ENCODE measurements at places on chromosomes 13 and 19.
A peak's percentile ranks its signal among the peaks of the same experiment; 100 is the strongest.

DNA sequence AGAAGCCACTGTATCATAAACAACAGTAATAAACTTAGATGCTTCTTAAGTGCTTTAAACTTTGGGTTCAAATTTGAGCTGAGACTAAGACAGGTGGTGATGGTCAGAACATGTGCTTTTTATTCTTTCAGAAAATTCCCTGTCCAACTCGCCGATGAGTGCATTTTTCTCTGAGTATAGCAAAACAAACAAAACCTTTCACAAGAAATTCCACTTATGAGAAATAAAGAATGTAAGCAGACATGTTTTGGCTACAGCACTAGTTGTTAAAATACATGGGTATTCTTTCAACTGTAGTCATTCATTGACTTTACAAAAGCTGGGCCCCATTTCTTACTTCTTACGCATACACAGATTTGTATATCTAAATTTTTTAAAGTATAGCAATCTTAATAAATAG, 125.6 kb downstream of the SPRY2 start:
- no peak for DNase-seq

- no peak for DNase-seq
Measured at GRCh38 chr13:51534041-51534817, 50.0 kb upstream of the WDFY2 start.

DNA sequence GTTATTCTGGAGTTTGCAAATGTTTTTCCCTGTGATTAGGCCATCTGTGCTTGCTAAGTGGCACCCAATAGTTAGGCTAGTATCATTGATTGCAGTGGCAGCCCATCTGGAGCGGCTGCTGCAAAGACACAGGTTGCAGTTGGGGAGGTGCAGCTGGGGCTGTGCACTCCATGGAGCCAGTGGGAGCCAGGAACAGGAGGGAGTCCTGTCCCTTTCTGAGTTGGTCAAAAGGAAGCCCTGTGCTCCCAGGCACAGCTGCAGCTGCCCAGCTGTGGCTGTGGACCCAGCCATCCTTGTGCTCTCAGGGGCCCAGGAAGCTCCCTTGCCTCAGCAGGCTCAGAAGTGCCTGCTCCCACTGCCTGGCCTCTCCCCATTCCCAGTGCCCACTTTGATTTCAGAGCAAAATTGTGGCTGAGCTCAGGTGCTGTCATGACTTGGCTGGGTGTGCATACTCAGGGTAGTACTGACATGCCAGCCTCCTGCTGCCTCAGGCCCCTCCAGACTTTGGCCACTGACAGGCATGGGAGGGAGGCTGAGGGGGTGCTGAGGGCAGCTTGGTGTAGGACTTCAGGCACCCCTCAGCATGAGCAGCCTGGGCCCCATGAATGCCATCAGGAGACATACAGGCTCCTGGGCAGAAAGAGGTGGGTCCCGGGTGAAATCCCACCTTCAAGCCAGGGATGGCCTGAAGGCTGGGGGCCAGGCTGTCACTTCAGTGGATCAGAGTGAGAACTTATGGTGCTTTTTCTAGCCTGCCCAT, 270.6 kb downstream of the PCDH20 start:
- DNase-seq: no peak

GRCh38 chr19:6378041-6378440, 2.3 kb upstream of the PSPN start:
- peak; percentile 18 for DNase-seq

DNA sequence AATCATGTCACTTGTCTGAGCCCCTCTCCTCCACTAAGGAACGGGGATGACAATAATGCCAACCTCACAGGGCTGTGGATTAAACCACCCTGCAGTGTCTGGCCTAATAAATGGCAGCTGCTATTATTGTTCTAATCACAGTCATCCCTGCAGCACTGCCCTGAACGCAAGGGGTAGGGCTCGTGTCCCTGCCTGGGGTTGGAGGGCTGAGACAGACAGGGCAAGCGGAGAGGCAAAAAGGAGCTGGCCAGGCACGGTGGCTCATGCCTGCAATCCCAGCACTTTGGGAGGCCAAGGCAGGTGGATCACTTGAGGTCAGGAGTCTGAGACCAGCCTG, 10.2 kb upstream of the KPTN start:
- no peak for DNase-seq

DNA sequence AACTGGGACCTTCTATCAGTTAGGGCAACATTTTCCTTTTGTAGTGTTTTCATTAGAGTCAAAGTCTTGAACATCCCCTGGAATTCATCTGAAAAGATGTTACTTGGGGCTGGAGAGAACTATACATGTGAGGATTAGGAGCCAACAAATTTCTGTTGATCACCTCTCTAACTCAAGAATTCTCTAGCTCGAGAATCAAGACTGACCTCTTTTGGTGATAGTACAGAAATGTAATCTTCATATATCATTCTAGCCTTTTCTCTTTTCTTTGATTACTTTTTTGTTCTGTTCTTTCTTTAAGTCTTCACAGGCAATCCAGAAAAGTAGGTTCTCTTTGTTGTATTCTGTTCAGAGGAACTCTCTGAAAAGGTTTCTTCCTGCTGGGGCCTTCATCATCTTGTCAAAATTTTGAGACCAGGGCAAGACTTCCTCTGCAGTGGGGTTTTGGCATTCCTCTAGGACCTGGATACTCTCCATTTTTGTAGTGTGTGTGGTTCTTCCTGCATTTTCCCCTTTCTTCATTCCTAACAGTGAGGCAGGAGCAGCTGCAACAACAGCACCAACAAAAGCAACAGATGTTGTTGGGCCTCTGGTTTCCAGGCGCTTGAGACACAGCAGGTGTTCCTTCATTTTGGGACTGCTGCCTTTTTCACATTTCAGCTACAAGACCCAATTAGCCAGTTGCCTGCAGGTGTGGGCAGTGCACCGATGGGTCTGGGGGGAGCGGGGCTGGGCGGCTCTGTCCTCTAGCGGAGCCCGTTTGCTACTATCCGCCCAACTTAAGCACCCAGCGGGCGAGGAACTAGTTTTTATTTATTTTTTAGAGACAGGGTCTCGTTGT, 26.2 kb downstream of the ELF1 start:
- peak; percentile 28 for DNase-seq

DNA sequence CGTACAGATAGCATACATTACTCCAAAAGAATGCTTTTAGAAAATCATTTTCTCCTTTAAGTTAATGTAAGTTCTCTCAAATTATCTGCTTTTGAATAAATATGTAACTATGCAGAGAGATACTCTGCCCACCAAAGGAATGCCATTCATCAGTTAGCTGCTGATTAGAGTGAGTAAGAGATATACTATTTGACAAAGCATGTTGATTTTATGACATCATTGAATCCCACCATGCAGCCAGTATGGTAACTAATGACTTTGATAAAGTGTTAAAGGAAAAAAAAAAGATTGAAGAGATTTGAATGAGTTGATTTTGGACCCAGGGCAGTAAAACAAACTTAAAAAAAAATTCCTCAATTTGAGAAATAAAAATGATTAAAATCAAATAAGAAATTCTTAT, 521.5 kb downstream of the SLITRK6 start:
- DNase-seq: no peak

- no peak for DNase-seq
Measured at GRCh38 chr19:35154525-35155406, at the start of gene FXYD5. Gene FXYD5 (plus strand): TSS chr19:35154735. CDS start chr19:35155551, 816 bp downstream.

DNA sequence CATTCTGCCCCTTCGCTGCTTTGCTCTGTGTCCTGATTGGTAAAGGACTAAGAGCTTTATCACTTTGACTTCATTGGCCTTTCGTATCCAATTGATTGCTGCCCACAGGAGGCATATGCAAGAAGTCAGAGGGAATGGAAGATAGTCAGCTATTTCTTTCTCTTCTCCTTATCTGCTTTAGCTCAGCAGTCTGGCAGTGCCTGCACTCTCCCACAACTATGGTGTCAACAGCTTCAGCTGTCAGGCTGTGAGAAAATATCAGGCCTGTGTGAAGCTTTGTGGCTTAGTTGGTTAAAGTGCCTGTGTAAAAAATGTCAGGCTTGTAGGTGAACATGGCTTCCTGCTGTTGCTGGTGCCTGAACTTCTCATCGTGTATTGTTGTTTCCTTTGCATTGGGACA, 243.0 kb downstream of the PCDH17 start:
- DNase-seq: no peak

- no peak for DNase-seq
Measured at GRCh38 chr19:5425260-5425659, 30.0 kb upstream of the ZNRF4 start.

DNA sequence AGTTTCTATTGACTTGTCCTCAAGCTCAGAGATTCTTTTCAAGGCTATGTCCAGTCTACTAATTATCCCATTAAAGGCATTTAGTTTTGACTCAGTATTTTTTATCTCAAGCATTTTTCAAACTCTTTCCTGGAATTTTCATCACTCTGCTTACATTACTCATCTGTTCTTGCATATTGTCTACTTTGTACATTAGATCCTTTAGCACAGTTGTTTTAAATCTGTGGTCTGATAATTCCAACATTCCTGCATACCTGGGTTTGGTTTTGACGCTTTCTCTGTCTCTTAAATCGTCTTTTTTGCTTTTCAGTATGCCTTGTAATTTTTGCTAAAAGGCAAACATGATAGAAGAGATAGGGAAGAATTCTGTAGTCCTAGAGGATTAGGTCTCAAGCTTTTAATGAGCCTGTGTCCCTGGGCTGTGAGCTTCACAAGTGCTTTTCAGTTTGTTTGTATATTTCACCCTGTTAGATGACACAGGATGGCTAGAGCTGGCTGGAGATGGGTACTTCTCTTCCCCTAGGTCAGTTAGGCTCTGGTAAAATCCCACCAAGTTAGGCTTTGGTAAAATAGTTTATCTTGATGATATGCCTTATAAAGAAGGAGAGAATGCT, 46.1 kb upstream of the GPC6 start:
- DNase-seq: peak; percentile 32

GRCh38 chr19:19649580-19649995, 6.1 kb upstream of the GMIP start:
- no peak for DNase-seq

DNA sequence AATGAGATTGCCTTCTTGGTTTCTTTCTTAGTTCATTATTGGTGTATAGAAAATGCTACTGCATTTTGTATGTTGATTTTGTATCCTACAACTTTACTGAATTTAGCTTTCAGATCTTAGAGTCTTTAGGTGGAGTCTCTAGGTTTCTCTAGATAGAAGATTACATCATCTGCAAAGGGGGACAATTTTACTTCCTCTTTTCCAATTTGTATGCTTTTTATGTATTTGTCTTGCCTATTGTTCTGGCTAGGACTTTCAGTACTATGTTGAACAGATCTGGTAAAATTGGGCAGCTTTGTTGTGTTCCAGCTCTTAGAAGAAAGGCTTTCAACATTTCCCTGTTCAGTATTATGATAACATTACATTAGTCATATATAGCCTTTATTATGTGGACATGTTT, 101.0 kb upstream of the SPRY2 start:
- DNase-seq: no peak

GRCh38 chr19:49881186-49881585, 3.7 kb downstream of the TBC1D17 start:
- no peak for DNase-seq

- no peak for DNase-seq
Measured at GRCh38 chr19:35782589-35782988, 7.2 kb downstream of the ARHGAP33 start.

DNA sequence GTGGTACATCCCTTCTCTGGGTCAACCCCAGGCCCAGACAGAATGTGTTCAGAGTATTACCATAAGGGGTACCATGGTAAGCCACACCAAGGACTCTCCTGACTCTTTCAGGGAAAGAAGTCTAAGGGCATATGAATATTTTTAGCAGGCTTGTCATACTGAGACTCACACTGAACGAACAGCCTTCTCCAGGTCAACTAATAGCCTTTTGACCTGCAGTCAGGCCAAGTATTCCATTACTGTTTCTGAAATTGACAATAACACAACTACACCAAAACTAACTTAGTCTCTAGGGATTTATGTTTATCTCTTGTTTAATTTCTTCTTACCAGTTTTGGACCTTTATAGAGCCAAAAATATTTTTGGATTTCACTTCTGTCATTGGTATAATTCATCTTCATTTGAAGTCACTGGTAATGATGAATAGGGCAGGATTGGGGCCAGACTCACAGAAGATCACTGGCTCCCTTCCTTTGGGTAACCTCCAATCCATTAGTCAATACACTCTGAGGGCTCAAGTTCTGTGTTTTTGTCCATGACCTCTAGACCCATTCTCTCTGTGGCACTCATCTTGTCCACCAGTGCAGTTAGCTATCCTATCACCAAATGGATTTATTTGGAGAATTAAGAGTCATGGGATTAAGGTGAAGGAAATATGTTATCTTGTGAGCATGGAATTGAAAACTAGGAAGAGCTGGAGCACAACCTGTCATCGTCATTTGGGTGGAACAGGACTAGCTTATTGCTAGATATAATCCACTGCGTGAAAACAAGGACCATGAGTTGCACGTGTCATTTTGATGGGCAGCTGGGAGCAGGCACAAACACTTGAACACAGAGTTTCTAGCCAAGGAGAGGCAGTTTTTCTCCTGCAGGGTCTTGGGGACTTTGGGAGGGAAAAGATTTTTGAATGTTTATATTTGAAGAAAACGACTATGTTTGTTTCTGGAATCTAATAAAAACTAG, 313.3 kb downstream of the DCLK1 start:
- DNase-seq: no peak

DNA sequence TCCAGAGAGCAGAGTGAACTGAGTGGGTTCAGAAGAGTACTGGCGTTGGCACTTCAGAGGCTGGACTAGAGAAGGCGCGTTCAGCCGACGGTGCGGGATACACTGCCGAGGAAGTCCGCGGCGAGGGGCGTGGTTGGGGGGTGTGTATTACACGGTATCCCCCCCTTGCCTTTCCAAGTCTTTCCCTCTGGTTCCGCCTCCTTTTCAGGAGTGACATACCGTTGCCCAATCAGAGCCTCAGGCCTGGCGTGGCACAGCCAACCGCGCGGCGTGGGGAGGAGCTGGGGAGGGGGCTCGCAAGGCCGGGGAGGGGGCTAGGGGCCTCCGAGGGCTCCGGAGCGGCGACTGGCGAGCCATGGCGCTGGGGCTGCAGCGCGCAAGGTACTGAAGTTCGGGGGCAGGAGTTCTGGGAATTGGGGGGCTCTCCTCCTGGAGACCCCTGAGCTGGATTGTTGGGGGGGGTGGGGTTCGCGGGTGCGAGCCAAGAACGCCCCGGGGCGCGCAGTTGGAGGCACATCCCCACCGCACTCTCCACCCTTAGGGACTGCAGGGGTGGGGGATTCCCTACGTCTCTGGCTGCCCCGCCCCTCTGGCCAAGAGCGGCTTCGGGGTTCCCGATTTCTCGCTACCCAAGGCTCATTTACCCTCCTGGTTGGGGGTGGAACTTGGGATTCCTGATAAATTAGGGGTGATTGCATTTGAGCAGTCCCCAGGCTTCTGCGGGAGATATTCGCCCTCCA, at the start of gene HIF3A:
Gene HIF3A, plus strand, starts transcription at position 321 of the 740 bp plus-strand sequence. Its CDS starts 35 bp downstream, at position 356.
- no peak for DNase-seq
